Esophagus muscularis mucosa (tissue), 4 donors: ENCODE measurements at places on chromosomes 5 and 9. TPM values are rescaled to one million over a fixed set of nuclear protein-coding genes. Genes with fewer than 3 reads are reported as not detected.

- DNase-seq: no peak
Observed at GRCh38 chr9:90870621-90871326, 69.2 kb downstream of the SYK start.

DNA sequence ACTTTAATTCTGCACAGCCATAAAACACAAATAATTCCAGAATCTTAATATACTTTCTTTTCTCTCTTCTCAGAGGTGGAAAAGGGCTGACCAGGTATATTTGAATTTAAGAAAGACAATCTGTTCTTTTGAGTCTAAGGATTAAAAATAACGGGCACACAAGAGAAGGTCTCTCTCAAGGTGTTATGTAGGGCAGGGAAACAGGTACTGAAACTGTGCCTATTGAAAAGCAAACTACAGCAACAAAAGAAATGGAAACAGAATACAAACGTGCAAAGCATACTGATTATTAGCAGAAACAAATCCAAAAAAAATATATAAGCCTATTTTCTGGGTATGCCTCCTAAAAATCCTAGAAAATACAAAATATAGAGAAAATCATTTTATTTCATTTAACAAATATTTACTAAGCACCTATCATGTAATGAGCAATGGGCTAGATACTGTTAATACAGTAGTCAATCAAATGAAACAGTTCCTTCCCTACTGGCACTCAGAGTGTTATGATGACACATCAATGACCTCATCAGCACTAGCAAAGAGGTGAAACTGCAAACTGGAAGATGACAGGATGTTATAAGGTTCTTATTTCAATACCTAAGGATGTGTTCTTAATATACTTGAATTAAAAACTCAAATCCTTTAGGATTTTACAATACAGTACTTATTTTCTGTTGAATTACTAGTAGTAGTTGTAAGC is 87.7 kb downstream of the AUH start:
- DNase-seq: no peak

Gene DPH7
- total RNA-seq: 19.9 TPM

GRCh38 chr5:143208781-143209510 is 194.5 kb downstream of the NR3C1 start:
- no peak for DNase-seq

DNA sequence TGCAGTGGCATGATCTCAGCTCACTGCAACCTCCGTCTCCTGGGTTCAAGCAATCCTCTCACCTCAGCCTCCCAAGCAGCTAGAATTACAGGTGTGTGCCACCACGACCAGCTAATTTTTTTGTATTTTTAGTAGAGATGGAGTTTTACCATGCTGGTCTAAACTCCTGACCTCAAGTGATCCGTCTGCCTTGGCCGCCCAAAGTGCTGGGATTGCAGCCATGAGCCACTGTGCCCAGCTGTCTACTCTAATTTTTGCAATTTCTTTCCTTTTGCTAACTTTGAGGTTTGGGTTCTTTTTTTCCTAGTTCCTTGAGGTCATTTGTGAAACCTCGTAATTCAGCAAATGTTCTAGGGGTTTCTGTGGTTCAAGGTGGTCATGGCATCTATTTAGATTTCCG is 63.7 kb upstream of the PRLR start:
- no peak for DNase-seq

- DNase-seq: no peak
Observed at GRCh38 chr9:94603259-94604160, 9.9 kb upstream of the FBP2 start.

- DNase-seq: no peak
Observed at GRCh38 chr5:22889720-22890119, 36.6 kb upstream of the CDH12 start.

DNA sequence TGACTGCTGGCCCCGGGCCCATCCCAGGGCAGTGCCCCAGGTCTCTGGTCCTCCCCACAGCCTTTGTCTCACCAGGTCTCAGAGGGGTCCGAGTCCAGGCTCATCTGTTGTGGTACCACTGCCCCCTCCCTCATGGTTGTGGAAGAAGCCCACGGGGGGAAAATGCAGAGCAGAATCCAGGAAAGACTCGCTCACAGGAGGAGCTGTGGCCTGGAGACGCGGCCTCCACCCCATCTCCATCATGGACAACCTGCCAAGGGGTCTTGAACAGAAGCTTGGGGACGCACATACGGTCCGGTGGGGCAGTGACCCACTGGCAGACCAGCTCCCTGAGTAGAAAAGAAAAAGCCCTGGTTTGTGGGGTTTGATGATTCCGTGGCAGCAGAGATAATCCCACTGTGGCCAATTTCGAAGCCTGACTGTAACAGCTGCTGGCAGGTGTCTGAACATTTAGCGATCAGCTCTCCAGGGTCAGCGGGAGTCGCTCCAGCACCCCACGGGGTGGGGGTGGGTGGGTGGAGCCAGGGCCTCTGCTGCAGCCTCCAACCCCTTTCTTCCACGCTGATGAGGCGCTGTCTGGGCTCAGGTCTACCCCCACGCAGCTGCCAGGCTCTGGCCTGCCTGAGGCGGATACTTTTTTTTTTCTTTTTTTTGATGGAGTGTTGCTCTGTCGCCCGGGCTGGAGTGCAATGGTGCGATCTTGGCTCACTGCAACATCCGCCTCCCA is 1.9 kb upstream of the GRIN1 start:
- no peak for DNase-seq

- DNase-seq: no peak
Observed at GRCh38 chr5:167631191-167631590, 660.3 kb upstream of the WWC1 start.

Gene ARL10
- total RNA-seq: 8.1 TPM

DNA sequence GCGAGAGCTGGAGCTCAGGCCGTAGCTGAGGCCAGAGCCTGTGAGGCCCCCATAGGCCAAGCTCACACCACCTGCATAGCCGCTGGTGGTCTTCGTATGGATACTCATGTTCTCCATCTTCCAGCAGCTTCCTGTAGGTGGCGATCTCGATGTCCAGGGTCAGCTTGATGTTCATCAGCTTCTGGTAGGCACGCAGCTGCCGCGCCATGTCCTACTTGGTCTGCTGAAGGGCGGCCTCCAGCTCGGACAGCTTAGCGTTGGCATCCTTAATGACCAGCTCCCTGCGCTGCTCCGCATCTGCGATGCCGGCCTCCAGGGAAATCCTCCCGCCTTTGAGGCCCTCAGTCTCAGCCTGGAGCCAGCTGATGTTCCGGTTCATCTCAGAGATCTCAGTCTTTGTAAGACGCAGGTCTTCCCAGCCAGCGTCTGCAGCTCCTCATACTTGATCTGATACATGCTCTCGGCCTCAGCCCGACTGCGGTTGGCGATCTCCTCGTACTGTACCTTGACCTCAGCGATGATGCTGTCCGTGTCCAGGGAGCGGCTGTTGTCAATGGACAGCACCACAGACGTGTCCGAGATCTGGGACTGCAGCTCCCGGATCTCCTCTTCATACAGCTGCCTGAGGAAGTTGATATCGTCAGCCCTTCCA is 172.1 kb downstream of the PPP2R2B start:
- DNase-seq: no peak

Gene PCDHGA6
- total RNA-seq: 5.0 TPM

- DNase-seq: no peak
Observed at GRCh38 chr9:89611425-89611824, 6.6 kb downstream of the GADD45G start.

DNA sequence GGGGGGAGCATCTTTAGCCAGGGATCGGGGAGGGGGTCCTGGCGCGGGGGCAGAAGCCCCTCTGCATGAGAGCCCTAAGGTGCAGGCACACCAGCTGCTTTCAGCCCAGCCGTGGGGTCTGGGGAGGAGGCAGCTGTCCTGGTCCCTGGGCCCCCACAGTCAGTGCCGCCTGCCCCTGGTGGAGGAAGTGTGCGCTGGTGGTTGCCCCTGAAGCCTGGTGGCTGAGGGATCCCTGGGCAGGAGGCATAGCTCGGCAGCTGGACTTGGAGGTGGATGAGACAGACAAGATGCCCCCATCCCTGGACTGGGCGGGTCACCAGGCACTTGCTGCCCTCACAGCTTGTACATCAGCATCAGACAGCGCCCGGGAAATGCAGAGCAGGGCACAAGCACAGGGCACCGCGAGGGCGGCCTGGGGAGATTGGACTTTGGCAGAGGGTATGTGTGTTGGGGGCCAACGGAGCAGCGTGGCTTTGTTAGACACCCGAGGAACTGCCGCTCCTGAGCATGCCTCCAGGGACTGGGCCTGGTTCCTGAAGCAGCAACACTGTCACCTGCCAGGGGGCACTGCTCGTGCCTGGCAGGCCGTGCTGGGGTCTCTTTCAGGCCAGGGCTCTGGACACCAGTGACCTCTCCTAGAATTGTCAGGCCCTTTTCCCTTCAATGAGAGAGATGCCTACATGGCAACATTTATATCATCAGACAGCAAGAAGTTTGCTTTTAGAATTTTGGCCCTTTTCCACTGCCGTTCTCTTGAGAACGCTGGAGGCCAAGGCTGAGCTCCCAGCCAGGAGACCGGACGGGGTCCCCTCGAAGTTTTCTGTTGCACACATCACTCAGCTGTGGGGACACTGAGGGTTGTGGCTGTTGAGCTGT is 41.9 kb upstream of the CTSL start:
- peak; percentile 89 for DNase-seq

DNA sequence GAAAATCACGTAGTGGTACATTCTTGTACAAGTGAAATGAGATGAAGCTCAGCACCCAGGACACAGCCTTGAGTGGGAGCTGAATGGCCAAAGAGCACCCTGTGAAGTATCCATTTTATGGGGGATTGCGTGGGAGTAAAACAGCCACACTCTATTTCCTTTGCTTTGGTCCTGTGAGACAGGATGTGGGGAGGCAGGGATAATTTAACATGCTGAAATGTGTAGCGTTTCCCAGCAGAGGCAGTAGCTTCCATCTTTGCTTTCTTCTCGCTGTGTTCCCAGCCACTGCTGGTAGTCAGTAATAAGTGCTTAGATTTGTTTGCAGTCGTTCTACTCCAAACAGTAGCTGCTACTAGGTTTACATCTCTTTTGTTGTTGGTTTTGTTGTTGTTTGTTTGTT is 4.4 kb downstream of the IL31RA start:
- no peak for DNase-seq

Gene LIX1
- total RNA-seq: 0.42 TPM

DNA sequence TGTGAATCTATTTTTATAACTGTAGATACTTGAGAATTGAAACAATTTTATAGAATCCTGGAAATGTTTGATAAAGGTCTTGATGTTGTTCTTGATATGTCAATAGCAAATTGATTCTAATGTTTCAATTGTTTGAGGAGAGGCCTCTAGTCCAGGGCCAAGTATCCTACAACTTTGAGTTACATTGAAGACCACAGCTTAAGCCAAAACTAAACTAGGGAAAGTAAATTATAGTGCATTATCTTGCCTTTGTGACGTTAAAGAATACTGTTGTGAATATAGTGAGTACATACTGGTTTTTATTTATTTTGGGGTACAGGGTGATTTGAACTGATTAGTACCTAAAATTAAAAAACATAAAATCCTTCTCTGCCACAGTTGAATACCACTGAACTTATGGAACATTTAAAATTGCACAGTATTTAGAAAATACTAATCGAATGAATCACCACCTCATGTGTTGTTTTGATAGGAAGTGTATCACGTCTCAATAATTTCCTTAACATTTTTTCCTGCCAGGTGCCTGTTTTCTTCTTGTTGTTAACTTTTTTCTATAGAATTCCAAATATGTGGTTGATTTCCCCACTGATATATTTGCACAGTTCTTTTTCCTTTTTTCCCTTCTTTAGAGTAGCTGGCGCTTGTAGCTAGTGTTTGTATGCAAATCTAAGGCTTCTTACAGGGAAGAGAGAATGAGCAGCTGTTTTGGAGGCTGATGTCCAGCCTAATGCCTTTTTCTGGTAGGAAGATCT is 12.5 kb downstream of the ARHGEF28 start:
- peak; percentile 4 for DNase-seq

DNA sequence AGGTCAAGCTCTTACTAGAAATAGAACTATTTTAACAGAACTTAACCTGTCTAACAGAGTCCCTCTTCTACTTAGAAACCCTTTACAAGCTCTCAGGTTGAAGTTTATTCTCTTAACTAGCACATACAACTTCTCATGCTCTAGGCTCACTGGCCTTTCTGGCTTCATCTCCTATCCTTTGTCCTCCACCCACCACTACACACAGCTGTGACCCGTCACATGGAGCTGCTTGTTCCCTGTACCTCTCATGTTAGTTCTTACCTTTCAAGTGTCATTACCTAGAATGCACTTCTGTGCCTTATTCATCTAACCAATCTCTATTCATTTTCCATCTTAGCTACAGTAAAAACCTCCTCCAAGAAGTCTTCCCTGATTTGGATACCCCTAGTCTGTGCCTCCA is 89.4 kb upstream of the APC start:
- no peak for DNase-seq

Gene TRIO
- total RNA-seq: 149 TPM
